ENCODE measurements at places on chromosomes 16 and 17.

GRCh38 chr17:64692187-64692586 is 30.1 kb upstream of the SMURF2 start:
- no peak for DNase-seq

- no peak for DNase-seq
These were observed 349.2 kb downstream of the BCAS3 start for GRCh38 chr17:61026818-61027217.

DNA sequence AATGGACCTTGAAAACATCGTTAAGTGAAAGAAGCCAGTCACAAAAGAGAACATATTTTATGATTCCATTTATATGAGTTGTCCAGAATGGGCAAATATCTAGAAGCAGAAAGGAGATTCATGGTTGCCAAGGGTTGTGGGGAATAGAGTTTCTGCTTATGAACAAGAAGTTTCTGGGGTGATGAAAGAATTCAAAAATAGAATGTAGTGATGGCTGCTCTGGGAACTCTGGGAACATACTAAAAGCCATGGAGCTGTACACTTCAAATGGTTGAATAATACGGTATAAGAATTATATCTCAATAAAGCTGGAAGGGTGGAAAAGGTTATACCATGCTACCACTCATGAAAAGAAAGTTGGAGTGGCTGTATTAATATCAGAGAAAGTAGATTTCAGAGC is 18.5 kb downstream of the AKTIP start:
- DNase-seq, result no peak

GRCh38 chr17:30095507-30096244 is 20.9 kb upstream of the NSRP1 start:
- DNase-seq, result no peak

DNA sequence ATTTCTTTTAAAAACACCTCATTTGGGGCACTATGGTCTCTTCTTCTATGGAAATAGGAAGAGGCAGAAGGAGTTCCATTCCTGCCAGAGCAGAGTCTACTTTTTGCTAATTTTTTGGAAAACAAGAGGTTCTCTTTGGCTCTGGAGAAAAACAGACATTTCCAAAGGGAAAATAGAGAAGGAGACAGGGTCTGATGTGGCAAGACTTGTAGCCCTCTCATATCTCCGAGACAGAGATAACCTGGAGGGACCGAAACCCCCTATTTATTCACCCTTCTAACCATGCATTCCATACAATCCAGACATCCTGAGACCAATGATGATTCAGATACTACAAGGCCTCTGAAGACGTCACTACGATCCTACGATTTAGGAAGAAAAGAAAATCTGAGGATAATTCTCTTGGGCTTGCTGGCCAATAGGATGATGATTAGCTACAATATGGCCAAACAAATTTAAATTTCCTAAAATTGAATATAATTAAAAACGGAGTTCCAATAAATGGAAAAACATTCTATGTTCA is 70.2 kb downstream of the HIC1 start:
- DNase-seq, result no peak

DNA sequence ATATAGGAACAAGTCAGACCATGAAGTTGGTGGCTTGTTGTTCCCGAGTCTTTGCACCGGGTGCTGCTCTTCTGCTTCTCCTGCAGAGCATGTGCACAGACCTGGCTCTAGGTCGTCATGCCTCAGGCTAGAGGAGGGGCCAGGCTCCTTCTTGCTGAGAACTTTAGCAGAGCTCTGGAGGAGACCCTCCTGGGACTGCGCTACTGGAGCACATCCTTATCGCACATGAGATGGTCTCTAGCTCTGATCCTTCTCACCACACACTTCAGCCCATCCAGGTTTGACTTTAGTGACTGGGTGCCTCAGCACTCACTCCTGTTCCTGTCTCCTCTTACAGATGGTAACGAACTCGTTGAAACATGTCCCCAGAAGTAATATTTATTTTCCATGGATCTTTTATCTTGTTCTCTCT is 14.9 kb downstream of the FOXK2 start:
- no peak for DNase-seq

DNA sequence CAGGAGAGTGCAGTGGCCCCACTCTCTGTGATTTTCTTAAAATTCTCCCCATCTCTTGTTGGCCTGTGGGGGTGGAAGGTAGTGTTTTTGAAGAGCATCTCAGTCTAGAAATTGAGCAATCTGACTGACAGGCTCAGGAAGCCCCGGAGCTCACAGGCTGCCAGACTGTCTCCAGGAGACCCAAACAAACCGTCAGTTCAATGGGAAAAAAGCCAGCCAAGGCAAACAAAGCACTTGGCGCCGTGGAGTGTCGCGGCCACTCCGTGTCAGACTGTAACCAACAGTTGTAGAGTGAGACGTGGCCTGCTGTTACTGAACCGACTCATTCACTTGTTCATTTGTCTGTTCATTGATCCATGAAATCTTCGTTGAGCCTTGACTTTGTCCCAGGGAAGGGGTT is 33.7 kb downstream of the RGS9 start:
- DNase-seq, result peak; percentile 21

- no peak for DNase-seq
These were observed 46.6 kb upstream of the SLC38A10 start for GRCh38 chr17:81341516-81342268.

DNA sequence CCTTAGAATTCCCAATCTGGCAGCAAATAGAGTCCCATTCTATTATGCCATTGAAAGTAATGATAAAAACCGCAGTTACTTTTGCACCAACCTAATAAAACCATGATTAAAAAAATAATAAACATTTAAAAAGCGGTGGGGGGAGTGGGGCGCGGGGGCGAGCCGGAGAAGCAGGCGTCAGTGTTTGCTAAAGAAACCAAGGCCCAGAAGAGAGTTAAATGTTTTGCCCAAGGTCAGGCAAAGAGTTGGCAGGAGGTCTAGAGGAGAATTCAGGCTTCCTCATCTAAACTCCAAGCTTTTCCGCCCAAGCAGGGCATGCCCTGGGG is 9.7 kb upstream of the PRSS22 start:
- DNase-seq, result no peak

- no peak for DNase-seq
These were observed at the start of gene PGP for GRCh38 chr16:2214719-2214968. Gene PGP (minus strand): TSS chr16:2214840. CDS start chr16:2214777, 63 bp downstream.

DNA sequence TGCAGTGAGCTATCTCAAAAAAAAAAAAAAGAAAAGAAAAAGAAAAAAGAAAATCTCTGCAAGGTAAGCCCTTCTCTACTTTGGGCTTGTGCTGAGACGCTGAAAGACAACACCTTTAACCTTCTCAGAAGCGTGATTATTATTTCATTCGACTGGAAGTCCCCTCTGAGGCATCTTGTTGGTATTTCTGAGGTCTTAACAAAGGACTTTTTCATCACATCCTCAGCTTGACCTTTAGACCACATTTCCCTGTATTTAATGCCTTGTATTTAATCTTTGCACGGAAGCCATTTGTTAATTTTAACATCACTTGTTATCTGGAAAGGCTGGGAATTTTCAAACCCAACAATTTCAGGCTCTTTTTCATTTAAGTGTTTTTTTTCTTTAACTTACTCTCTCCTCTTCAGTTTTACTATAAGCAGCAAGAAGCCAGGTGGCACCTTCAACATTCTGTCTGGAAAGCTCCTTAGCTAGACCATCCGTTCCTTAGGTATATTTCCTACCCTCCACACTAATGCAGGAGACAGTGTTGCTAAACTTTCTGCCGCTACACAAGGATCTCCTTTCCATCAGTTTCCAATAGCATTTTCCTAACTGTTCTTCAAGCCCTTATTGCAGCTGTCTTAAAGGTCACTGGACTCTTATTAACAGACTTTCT is 10.3 kb downstream of the KCTD13 start:
- DNase-seq, result no peak

GRCh38 chr16:11621920-11622651 is 35.4 kb upstream of the LITAF start:
- no peak for DNase-seq

GRCh38 chr16:57403965-57404817 is at the start of gene CCL17:
Gene CCL17 (plus strand): TSS chr16:57404767. CDS start chr16:57413933, 9,166 bp downstream.
- no peak for DNase-seq

GRCh38 chr16:76345163-76345661 is 68.0 kb downstream of the CNTNAP4 start:
- no peak for DNase-seq

DNA sequence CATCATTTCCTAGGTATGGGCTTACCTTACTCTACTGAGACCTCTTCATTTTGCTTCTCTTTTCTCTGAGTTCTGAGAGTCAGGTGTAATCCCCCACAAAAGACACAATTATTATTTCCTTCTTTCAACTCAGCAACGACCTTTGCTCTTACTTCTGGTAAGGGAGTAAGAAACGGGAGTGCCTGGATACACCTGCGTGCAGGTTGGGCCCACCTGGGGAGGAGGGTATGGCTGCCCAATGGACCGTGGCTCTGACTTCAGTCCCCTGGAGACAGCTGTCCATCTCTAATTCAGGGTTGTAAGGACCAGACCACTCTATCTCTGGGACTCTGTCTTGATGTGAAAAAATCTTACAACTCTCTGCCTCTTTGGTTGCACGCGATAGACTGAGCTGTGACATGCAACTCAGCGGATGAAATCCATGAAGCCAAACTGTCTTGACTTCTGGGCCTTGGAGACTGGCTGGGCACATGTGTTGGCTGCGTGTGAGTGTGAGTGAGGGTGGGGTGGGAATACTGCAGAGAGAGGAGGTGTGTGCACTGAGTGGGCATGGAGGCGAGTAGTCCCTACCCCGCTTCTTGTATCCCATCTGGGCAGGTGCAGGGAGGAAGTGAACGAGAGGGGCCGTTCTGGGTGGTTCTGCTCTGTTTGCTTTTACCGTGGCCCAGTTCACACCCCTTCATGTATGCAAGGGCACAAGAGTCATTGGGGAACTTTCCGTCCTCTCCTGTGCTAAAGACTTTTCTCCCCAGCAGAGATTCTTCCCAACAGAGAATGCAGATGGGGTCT is 1.2 kb downstream of the TMEM238L start:
- DNase-seq, result no peak

- no peak for DNase-seq
These were observed 136.0 kb downstream of the ZFHX3 start for GRCh38 chr16:72911971-72912370.

DNA sequence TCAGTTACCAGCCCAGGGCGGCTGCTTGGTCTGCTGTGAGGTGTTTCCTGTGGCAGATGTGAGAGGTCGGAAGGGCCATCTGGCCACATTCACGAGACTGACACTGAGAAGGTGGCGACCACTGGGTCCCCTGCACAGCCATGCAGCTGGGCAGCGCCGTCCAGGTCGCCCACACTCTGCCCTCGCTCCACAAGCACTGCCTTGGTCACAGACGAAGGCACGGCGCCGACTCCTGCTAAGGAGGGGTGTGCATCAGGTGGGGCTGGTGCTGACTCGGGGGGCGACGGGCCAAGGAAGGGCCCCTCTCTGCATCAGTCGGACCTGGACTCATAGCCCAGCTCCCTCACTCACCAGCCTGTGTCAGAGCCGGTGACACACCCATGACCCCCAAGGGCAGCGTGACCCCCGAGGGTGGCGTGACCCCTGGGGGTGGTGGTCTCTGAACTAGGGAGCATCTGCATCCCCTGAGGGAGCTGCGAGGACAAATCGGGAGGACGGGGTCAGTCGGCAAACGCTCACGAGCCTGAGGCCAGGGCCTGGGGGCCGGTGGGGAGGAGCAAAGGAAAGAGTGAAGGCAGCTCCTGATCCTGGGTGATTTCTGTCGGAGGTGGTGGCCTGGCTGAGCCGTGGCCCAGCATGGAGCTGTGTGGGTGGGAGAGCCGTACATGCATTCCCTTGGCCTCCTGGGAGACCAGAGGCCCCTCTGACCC is 30.4 kb downstream of the NME3 start:
- no peak for DNase-seq

DNA sequence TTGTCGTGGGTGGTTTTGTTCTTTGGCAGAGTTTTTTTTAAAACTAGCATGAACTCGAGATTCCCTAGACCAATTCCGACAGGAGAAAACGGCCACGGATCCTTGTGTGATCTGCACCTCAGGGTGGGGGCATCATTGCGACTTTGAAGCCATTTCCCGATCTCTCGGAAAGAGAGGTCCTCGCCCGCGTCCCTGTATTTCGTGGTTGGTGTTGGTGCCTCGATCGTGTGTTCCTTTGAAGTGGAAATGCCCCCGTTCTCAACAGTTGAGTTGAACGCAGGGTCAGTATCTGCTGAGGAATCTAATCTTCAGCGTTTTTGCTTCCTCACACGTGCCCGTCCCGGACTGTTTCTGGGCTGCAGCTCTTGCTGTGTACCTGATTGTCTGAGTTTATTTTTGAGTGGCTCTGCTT is 1.1 kb downstream of the CRAMP1 start:
- DNase-seq, result no peak

- no peak for DNase-seq
These were observed 72.4 kb downstream of the SLC39A11 start for GRCh38 chr17:73020110-73020509.

DNA sequence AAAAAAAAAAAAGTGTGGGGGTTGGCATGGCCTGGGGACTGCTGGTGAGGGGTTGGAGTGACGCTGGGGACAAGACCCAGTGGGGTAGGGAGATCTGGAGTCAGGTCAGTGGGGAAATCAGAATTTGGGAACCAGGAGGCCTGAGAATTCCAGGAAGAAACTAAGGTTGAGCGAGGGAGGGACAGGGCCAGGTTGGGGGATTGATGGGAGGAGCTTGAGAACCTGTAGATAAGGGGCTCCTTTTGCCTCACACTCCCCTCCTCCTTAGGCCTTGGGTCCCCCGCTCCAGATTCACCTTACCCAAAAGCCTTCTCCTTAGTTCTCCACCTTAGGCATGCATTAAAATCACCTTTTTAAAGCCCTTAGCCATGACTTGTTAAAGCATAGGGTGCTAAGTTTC is 8.3 kb upstream of the PYDC1 start:
- DNase-seq, result no peak

GRCh38 chr16:19700319-19700781 is 17.7 kb downstream of the KNOP1 start:
- no peak for DNase-seq

- DNase-seq, result no peak
These were observed 10.1 kb downstream of the SLC7A6 start for GRCh38 chr16:68274441-68274840.

DNA sequence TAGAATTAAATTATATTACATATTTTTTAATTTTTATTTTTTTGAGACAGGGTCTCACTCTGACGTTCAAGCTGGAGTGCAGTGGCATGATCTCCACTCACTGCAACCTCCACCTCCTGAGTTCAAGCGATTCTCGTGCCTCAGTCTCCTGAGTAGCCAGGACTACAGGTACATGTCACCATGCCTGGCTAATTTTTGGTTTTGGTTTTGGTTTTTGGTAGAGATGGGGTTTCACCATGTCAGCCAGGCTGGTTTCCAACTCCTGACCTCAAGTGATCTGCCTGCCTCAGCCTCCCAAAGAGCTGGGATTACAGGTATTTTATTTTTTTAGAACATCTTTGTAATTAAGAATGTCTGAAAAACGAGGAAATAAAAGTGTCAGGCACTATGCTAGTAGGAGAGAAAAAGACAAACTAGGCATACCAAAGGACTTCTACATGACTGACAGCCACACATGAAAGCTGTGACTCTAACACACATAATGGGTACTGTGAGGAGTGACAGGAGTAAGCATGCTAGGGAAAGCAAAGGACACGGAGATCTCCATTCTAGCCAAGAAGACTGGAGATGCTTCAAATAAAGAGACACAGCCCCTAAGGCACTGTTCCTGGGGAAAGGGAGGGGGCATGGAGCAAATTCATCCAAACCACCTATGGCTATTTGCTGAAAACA is 7.3 kb downstream of the GNA13 start:
- no peak for DNase-seq

Measured in NCI-H187 (cell line).